ENCODE measurements at places on chromosomes 11 and 22. TPM values are rescaled to one million over a fixed set of nuclear protein-coding genes. Genes with fewer than 3 reads are reported as not detected.

- no peak for DNase-seq
These were observed 434 bp downstream of the XPNPEP3 start for GRCh38 chr22:40857309-40857855.

SMTNL1 gene
- not detected for total RNA-seq

GGT5 gene
- total RNA-seq, result 11.3 TPM

PKNOX2 gene
- 0.40 TPM for total RNA-seq

GRCh38 chr11:841981-842369, 354 bp downstream of the POLR2L start:
- no peak for DNase-seq

DNA sequence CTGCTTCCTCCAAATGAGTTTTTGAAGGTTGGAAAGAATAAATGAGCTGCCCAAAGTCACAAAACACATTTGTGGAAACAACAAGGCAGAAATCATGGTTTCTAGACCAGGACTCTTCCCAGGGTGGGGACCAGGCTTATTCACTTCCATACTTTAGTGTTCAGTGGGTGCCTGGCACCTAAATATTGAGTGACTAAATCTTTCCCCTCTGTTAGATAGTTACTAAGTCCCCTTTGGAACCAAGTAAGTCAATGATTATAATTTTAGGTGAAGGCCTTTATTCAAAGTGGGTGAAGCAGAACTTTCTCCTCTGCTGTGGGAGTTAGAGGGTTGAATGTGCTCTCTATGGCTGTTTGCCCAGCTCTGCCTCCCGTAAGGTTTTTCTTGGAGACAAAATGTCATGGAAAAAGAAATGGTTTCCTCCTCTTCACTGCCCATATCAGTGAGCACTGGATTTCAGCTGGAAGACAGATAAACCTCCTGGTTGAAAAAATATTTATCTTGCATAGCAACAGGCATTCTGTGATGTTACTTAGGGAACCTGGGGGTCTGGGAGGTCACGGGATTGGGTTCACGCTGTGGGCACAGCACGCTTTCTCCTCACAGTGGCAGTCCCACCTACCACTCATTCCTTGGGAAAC, 117.8 kb downstream of the CCDC81 start:
- DNase-seq, result no peak

E2F8 gene
- total RNA-seq, result 11.7 TPM

- DNase-seq, result no peak
These were observed 101.8 kb downstream of the TRIM44 start for GRCh38 chr11:35764417-35764816.

- DNase-seq, result no peak
These were observed 90.5 kb downstream of the UBASH3B start for GRCh38 chr11:122746050-122746478.

GRCh38 chr11:13487661-13488030, 8.2 kb downstream of the PTH start:
- no peak for DNase-seq

PTGDR2 gene
- total RNA-seq, result 0.85 TPM

Measured in esophagus squamous epithelium (tissue), 5 donors.